ENCODE measurements at places on chromosomes 2 and 18.

GRCh38 chr2:67599561-67599960, 202.4 kb downstream of the ETAA1 start:
- no peak for DNase-seq

DNA sequence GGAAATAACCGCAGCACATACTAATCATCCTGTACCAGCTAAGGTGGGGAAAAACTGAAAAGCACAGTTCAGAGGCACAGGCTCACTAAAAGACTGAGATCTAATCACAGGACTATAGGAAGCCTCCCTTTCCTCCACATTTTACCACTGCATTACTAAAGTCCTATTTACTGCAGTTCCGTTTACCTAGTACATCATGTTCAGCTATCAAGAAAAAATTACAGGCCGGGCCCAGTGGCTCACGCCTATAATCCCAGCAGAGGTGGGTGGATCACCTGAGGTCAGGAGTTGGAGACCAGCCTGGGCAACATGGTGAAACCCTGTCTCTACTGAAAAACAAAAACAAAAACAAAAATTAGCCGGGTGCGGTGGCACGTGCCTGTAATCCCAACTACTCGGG, 11.0 kb upstream of the NBEAL1 start:
- DNase-seq = no peak

GRCh38 chr18:73777356-73778031, 370.1 kb downstream of the FBXO15 start:
- DNase-seq = no peak

DNA sequence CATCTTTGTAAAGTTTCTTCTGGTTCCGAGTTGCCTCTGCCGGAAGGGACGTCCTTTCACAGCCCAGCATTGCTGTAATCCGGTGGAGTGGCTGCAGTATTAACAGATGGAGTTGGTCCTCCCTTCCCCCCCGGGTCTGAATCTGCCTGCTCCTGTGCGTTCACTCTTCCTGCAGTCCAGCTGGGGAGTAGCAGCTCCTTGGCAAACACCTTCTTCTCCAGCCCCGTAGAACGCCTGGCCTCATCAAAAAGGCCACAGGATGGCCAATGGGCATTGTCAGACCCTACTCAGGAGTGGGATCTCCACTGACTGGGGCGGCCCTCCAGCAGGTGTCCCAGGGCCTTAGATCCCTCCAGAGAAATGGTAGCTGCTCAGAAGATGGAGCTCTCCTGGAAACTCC, 234.0 kb downstream of the FAM210A start:
- no peak for DNase-seq

DNA sequence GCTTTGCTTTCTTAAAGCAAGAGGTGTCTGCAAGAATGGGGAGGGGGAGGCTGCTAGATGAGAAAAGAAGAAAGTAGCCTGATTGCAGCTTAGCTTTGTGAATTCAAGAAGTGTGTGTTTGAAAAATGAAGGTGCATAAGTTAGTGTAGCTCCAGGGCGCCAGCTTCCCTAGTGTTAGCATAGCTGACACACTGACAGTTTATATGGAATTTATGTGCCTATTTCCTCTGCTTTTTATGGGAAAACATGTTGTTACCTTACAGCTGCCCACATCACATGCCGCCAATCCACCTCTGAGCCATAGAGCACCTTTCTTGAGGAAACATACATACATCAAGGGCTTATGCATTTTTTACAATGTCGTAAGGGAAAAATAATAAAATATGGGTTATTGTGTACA, 536.4 kb upstream of the PIK3C3 start:
- DNase-seq = no peak

All from A172 (cell line).